Dorsolateral prefrontal cortex (tissue), 122 donors: ENCODE measurements at places on chromosomes 5 and 9. TPM values are rescaled to one million over a fixed set of nuclear protein-coding genes. Genes with fewer than 3 reads are reported as not detected.

- no peak for DNase-seq
Observed at GRCh38 chr5:54013556-54014194, 296.7 kb downstream of the ARL15 start.

GRCh38 chr5:131630963-131631350 lies 4.1 kb downstream of the RAPGEF6 start:
- no peak for DNase-seq

Gene ADAMTSL1
- 4.3 TPM for total RNA-seq

GRCh38 chr5:109744261-109744660 lies 54.5 kb downstream of the MAN2A1 start:
- no peak for DNase-seq

DNA sequence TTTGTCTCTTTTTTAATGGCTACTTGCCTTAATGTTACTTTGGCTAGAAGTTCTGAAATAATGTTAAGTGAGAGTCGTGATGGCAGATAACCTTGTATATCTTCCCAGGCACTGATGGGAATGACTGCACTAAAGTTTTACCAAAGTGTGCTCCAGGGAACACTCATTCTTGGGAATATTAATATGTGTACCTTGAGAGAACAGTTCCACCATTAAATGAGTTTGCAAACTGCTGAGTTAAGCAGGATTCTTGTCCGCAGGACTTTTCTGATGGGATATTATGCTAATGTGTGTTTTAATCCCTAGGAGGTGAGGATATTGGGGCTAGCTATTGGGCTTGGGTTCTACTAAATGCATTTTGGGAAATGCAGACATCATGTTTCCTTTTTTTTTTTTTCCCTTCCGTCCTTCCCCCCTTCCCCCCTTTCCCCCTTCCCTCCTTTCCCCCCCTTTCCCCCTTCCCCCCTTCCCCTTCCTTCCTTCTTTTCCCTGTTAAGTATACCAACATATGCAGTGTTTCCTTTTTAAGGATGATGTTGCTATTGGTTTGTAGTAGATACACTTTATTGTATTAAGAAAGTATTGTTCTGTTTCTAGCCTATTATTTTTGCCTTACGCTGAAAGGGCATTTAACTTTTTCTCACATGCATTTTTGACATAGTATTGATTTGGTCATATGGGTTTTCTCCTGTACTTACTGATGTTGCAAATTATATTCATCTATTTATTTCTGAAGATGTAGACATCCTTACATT lies 15.5 kb downstream of the ZBTB34 start:
- DNase-seq, result no peak

GRCh38 chr5:133642153-133642722 lies 29.9 kb upstream of the FSTL4 start:
- DNase-seq, result no peak
